Right atrium auricular region (tissue), 2 donors: ENCODE measurements at places on chromosomes 11 and 22. TPM values are rescaled to one million over a fixed set of nuclear protein-coding genes. Genes with fewer than 3 reads are reported as not detected.

The RGL4 gene
- total RNA-seq, result not detected

The CHRM1 gene
- total RNA-seq, result not detected

The CATSPERZ gene
- not detected for total RNA-seq

DNA sequence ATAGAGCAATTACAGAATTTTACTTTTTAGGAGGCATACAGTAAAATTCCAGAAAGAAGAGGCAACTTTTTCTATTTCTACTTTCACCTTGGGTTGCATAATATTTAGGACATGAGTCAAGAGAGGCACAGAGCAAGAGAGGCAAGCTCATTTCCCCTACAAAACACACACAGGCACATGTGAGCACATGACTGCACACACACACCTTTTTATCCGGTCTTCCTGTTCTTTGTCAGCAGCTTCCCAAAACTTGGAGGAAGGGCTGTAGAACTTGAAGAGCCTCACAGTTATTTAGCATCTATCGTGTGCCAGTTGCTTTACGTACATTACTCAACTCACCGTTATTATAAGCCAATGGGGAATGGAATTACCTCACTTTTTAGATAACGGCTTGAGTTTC lies 37.8 kb upstream of the CCDC179 start:
- H3K36me3 ChIP-seq, result no peaks in the 10 kb centered on the region
- H3K4me3 ChIP-seq, result no peak overlapping the region
- H3K4me1 ChIP-seq, result no peaks in the 10 kb centered on the region

DNA sequence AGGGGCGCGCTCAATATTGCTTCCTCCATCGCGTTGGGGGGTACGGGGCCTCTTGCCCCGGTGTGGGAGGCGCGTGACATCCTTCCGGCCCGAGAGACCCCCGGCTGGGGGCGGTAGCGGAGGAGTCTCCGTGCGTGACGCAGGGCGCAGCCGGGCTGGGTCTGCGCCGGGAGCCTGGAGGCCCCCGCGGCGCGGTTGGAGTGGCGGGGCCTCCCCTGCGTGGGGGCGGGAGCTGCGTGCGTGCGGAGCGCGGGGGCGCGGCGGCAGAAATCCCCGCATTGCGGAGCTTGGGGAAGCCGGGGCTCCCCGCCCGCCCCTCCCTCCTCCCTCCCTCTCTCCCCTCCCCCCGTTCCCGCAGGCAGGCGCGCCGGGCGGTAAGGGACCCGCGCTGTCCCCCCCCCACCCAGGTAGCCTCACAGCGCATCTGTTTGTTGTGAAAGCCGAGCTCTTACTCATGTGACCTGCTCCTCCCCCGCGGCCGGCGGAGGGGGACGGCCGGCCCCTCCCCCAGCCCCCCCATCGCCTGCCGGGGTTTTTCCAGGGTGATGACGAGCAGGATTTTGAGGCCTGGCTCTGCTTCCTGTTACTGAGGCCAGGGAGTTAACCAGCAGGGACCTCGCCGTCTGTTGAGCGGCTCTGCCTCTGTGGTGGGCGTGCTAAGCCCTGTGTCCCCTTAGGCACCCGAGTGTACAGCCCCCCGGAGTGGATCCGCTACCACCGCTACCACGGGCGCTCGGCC lies 1.6 kb downstream of the PIM3 start:
- H3K27ac ChIP-seq, result peak overlapping the region; percentile 98
- H3K4me1 ChIP-seq, result peaks cover 65% of the 10 kb centered on the region
- H3K36me3 ChIP-seq, result peaks cover 30% of the 10 kb centered on the region
- DNase-seq, result peak; percentile 93
- no peaks in the 10 kb centered on the region for H3K27me3 ChIP-seq

DNA sequence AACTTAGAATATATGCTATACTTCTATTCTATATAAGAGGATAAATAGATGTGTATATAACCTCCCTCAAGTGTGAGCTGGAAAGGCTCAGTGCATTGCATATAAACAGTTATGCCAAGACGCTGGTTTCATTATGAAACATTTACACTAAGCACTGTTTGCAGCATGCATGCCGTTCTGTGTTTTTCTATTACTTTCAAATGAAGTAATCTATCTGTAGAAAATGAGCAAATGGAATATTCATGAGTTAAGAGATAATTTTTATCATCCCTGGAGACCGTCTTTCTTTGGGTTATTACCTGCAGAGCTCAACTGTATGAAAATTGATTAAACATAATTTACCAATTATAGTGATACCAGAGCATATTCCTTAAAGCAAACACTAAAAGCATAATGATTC lies 925.7 kb upstream of the CCDC90B start:
- no peaks in the 10 kb centered on the region for H3K36me3 ChIP-seq
- no peak overlapping the region for H3K27ac ChIP-seq
- H3K4me3 ChIP-seq, result no peak overlapping the region
- no peaks in the 10 kb centered on the region for H3K4me1 ChIP-seq
- DNase-seq, result no peak
- no peaks in the 10 kb centered on the region for H3K27me3 ChIP-seq

DNA sequence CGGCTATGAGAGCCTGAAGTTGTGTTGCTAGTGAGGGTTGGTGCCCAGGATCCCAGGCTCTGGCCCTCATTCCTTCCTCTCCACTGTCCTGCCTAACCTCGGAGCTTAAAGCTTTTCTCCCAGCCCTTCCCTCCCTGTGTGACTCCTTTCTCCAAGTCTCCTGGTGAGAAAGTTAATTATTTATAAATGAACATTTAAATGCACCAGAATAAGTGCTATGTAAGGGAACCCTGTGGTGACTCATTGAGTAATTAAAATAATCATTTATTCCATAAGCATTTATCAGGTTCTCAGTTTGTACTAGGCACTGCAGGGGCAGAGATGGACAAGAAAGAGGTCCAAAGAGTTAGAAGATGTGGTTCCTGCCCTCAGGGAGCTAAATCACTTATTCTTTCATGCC lies 89.1 kb upstream of the ISX start:
- H3K36me3 ChIP-seq, result no peaks in the 10 kb centered on the region
- H3K27ac ChIP-seq, result no peak overlapping the region
- H3K4me1 ChIP-seq, result no peaks in the 10 kb centered on the region
- no peak for DNase-seq
- no peaks in the 10 kb centered on the region for H3K27me3 ChIP-seq

GRCh38 chr11:71309611-71310010 lies 57.2 kb upstream of the SHANK2 start:
- no peaks in the 10 kb centered on the region for H3K4me1 ChIP-seq
- H3K36me3 ChIP-seq, result no peaks in the 10 kb centered on the region
- no peak overlapping the region for H3K4me3 ChIP-seq
- no peak overlapping the region for H3K27ac ChIP-seq
- H3K27me3 ChIP-seq, result no peaks in the 10 kb centered on the region

GRCh38 chr11:115894176-115894575 lies 390.0 kb upstream of the CADM1 start:
- no peaks in the 10 kb centered on the region for H3K4me1 ChIP-seq
- H3K27ac ChIP-seq, result no peak overlapping the region
- no peak for DNase-seq
- H3K27me3 ChIP-seq, result no peaks in the 10 kb centered on the region
- H3K4me3 ChIP-seq, result no peak overlapping the region
- no peaks in the 10 kb centered on the region for H3K36me3 ChIP-seq

DNA sequence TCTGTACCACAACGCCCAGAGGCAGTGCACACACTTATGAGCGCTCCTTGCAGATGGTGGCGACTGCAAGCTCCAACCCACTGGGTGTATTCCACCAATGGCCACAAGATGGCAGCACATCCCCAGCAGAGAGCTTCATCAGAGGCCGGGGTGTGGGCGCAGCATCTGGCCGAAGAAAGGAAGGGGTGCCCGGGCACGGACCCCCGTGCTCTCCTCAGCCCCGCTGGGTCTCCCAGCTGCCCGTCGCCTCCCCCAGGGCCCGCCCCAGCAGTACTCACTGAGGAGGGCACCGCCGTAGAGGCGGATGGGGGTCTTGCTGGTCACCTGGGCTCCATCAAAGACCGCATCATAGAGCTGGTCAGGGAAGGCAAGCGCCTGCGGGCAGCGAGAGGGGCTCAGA lies 14.2 kb downstream of the TP53I11 start:
- H3K27me3 ChIP-seq, result no peaks in the 10 kb centered on the region
- H3K4me1 ChIP-seq, result peaks cover 34% of the 10 kb centered on the region
- peak; percentile 90 for DNase-seq
- no peak overlapping the region for H3K4me3 ChIP-seq
- H3K36me3 ChIP-seq, result peaks cover 25% of the 10 kb centered on the region

DNA sequence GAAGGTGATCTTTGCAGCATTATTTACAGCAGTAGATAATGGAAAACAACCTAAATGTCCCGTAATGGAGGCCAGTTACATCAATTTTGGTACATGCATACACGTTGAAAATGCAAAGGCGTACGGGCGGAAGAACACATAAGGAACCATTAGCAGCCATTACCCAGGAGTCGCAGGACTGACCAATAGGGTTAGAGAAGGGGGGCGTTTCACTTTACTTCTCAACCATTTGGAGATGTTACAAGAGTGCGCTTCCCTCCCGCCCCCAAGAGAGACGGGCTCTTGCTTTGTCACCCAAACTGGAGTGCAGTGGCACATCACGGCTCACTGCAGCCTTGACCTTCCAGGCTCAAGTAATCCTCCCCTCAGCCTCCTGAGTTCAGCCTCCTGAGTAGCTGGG lies 52.8 kb upstream of the SLC35C1 start:
- H3K4me3 ChIP-seq, result no peak overlapping the region
- H3K4me1 ChIP-seq, result peaks cover 41% of the 10 kb centered on the region
- no peaks in the 10 kb centered on the region for H3K27me3 ChIP-seq
- no peak for DNase-seq
- no peak overlapping the region for H3K27ac ChIP-seq
- no peaks in the 10 kb centered on the region for H3K36me3 ChIP-seq

- no peaks in the 10 kb centered on the region for H3K4me1 ChIP-seq
- H3K4me3 ChIP-seq, result no peak overlapping the region
- peaks cover 22% of the 10 kb centered on the region for H3K36me3 ChIP-seq
- no peaks in the 10 kb centered on the region for H3K27me3 ChIP-seq
- DNase-seq, result no peak
These were observed 28.2 kb downstream of the TPBGL start for GRCh38 chr11:75268626-75269366.

- H3K36me3 ChIP-seq, result no peaks in the 10 kb centered on the region
- no peak for DNase-seq
- H3K4me3 ChIP-seq, result no peak overlapping the region
- no peaks in the 10 kb centered on the region for H3K4me1 ChIP-seq
- no peak overlapping the region for H3K27ac ChIP-seq
These were observed 136.5 kb downstream of the TRIM29 start for GRCh38 chr11:120001178-120002090.

DNA sequence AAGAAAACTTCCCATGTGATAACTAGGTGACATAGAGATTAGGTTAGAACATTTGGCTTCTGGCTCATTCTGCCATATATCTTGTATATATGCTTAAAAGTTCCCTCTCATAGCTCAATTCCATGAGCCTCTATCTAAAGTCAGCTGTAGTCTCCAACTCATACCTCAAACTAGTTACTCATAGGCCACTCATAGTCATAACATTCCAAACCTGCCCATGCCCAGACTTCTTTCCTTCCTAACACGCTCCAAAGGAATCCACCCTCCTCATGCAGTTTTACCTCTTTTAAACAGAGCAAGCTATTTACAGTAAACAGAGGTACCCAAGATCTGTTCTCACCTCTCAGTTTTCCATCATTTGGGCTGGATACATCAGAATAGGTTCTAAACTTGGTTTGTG lies 39.4 kb downstream of the GLYATL2 start:
- H3K27me3 ChIP-seq, result no peaks in the 10 kb centered on the region
- no peak overlapping the region for H3K27ac ChIP-seq
- DNase-seq, result no peak
- no peaks in the 10 kb centered on the region for H3K36me3 ChIP-seq
- no peak overlapping the region for H3K4me3 ChIP-seq
- H3K4me1 ChIP-seq, result no peaks in the 10 kb centered on the region

DNA sequence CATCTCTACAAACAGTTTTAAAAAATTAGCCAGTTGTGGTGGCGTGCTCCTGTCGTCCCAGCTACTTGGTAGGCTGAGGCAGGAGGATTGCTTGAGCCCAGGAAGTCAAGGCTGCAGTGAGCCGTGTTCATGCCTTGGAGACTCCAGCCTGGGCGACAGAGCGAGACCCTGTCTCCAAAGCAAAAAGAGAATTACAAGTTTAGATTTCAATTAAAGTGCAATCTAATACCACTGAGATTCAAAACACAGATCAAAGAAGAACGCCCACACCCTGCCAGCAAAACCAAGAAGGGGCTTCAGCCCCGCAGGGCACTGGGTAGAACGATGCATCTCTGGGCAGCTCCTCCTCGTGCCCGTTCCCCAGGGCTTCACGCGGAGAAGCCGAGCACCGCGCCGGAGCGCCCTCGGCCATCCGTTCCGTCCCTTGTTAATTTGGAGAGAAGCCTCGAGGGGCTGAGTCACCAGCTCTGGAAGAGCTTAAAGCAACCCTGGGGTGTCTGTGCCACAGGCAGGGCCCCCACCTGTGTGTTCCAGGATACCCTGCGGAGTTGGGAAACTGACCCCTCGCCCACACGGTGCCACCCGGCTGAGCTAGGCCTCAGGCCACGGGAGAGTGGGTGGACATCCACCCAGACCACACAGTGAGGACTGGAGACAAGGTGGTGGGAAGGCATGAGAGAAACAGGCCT lies 47.0 kb downstream of the AP2A2 start:
- no peak overlapping the region for H3K4me3 ChIP-seq
- H3K27me3 ChIP-seq, result no peaks in the 10 kb centered on the region
- H3K36me3 ChIP-seq, result peaks cover 48% of the 10 kb centered on the region

GRCh38 chr22:48754611-48755058 lies 1073.0 kb downstream of the BRD1 start:
- DNase-seq, result peak; percentile 2
- no peak overlapping the region for H3K27ac ChIP-seq
- no peaks in the 10 kb centered on the region for H3K4me1 ChIP-seq
- no peaks in the 10 kb centered on the region for H3K27me3 ChIP-seq
- no peaks in the 10 kb centered on the region for H3K36me3 ChIP-seq

- H3K27me3 ChIP-seq, result no peaks in the 10 kb centered on the region
- peaks cover 14% of the 10 kb centered on the region for H3K4me1 ChIP-seq
- no peak overlapping the region for H3K4me3 ChIP-seq
- H3K27ac ChIP-seq, result no peak overlapping the region
- no peak for DNase-seq
These were observed 16.0 kb downstream of the KCNQ1OT1 start for GRCh38 chr11:2683806-2684205.

GRCh38 chr22:32531931-32532819 lies 57.6 kb downstream of the FBXO7 start:
- DNase-seq, result peak; percentile 93
- peak overlapping the region; percentile 59 for H3K27ac ChIP-seq
- H3K36me3 ChIP-seq, result no peaks in the 10 kb centered on the region
- peaks cover 3% of the 10 kb centered on the region for H3K4me1 ChIP-seq
